ENCODE measurements at places on chromosomes 13 and 19. TPM values are rescaled to one million over a fixed set of nuclear protein-coding genes. Genes with fewer than 3 reads are reported as not detected.

DNA sequence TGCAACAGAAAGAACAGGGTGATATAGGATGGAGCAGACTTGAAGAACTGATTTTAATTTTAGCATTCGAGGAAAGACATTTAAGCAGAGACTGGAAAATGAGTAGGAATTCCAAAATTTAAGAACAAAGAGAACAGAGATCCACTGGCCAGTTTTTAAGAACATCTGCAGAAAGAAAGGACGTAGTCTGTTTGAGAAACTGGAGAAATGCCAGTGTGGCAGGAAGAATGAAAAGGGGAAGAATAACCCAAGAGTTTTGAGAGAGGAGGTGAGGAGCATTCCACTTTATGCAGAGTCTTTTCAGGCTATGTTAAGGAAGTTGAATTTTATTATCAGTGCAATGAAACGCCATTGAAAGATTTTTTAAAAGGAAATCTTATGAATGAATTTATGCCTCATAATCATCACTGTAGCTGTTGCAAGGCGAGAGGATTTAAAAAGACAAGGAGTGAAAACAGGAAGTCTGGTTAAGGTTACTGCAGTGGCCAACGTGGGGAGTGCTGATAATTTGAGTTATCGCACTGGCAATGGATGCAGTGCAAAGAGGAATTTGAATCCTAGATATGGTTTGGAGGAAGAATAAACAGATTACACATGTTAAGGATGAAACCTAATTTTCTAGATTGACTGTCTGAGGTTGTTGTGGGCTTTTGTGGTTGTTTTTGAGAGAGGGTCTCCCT lies 253.8 kb downstream of the DACH1 start:
- no peak for DNase-seq

DNA sequence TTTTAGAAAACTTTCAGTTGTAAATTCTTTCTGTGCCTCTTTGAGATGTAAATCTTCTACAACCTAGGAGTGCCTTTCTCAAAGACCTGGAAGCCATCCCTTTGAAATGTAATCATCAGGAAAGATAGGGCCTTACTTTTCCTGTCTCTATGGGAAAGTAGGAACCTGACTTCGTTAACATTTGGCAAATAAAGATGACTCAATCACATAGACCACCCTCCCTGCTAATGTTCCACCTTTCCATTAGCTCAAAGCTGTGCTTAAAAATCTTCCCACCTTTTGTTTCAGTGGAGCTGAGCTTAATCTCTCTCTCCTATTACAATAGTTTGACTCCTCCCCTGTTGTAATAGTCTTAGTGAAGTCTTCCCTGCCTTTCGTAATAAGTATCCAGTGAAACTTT lies 247.7 kb downstream of the OLFM4 start:
- no peak for DNase-seq

GRCh38 chr13:108925070-108925469 lies 295.7 kb downstream of the MYO16 start:
- DNase-seq = no peak

DNA sequence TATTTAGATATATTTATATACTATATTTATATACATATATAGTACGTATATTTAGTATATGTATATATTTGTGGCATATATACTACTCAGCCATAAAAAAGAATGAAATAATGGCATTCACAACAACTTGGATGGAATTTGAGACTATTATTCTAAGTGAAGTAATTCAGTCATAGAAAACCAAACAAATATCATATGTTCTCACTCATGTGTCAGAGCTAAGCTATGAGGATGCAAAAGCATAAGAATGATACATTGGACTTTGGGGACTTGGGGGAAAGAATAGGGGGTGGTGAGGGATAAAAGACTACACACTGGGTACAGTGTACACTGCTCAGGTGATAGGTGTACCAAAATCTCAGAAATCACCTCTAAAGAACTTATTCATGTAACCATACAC lies 1015.7 kb downstream of the EFNB2 start:
- DNase-seq = no peak

DNA sequence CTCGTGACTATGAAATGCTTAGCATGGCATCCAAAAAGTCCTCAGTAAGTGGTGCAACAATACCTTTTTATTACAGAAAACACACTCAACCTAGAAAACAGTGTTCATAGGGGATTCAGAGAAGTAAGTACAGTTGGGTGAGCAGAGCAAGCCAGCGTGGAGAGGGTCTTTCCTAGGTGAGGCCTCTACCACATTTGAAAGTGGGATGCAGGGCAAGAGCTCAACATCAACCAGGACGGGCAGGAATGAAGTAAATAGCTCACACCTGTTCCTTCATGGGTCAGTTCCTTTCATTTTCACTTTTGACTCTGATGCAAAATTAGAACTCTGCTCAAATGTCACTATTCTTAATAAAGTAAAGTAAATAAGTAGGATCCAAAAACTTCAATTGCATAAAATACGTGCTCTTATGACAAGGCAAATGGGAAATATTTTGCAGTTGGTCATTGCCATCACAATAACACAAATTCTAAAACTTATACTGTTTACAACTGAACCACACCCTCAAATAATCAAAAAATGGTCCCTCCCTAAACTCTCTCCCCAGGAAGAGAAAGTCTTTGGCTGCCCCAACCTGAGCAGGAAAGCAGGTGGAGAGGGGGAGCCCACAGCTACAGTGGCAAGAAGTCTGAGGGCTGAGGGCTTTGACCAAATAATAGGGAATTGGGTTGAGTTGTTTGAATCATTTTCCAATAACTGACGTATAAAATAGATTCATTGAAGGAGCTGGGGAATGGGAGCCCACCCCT lies 20.2 kb downstream of the CHAMP1 start:
- DNase-seq = no peak

DNA sequence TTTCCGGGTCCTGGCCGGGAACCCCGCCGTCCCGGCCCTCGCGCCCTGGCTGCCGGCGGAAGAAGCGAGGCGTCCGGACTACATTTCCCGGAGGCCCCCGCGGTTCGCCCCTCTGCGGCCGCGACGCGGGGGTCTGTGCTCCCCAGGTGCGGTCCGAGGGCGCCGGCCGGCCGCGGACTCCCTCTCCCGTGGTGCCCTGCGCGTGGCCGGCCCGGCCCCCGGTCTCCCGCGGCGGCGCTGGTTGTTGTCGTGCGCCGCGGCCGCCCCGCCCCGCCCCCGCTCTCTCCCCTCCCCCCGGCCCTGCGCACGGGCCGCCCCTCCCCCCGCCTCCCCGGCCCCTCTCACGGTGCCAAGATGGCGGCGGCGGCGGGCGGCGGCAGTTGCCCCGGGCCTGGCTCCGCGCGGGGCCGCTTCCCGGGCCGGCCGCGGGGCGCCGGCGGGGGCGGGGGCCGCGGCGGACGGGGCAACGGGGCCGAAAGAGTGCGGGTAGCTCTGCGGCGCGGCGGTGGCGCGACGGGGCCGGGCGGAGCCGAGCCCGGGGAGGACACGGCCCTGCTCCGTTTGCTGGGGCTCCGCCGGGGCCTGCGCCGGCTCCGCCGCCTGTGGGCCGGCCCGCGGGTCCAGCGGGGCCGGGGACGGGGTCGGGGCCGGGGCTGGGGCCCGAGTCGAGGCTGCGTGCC lies at the start of gene KMT2B:
KMT2B (plus strand) TSS at position 339 of the 680 bp plus-strand sequence; CDS start at position 355, 16 bp downstream.
- DNase-seq = peak; percentile 97

DNA sequence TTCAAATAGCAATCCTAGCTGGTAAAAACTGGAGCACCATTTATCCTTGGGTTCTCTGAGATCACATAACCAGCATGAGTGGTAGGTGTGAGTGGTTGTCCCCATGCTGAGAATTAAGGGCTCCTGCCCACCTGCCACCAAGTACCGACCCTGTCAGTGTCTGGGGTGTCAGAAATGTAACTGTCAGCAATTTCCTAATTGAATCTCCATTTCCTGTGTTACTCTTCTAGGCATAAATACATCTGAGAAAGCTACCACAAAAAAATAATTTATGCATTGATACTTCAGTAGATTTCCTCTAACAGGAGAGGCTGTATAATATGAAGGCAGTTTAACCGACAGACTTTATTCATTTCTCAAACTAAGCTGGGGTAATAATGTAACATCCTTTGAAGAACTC lies 25.1 kb downstream of the CPB2 start:
- DNase-seq = no peak

- no peak for DNase-seq
Observed at GRCh38 chr19:49799271-49799797, 13.8 kb downstream of the FUZ start.

- no peak for DNase-seq
Observed at GRCh38 chr19:6232601-6233055, 47.1 kb downstream of the MLLT1 start.

- no peak for DNase-seq
Observed at GRCh38 chr13:95387733-95388207, 86.5 kb upstream of the ABCC4 start.

GRCh38 chr19:57778336-57778735 lies 8.9 kb downstream of the ZNF586 start:
- DNase-seq = no peak

DNA sequence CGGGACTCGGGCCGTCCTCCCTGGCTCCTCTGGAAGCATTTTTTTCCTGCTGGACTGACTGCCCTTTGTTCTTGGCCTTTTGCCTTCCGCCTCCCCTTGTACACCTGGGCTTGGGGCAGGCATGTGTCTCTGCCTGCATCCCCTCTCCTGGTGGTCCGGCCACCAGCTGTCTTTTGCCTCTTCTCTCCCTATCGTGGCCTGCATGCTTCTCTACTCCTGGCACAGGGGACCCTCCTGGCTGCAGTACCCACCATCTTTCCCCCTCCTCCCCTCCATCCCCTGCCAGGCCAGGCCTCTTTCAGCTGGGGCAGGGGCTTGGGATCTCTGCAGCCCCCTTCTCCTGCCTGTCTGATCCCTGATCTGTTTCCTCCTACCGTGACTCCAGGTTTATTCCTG lies 12.1 kb downstream of the WTIP start:
- no peak for DNase-seq

GRCh38 chr19:21789466-21790085 lies 22.2 kb upstream of the ZNF100 start:
- DNase-seq = no peak

GRCh38 chr13:99311137-99311536 lies 3.9 kb upstream of the GPR183 start:
- no peak for DNase-seq

GRCh38 chr13:31528176-31528575 lies 211.2 kb upstream of the RXFP2 start:
- no peak for DNase-seq

DNA sequence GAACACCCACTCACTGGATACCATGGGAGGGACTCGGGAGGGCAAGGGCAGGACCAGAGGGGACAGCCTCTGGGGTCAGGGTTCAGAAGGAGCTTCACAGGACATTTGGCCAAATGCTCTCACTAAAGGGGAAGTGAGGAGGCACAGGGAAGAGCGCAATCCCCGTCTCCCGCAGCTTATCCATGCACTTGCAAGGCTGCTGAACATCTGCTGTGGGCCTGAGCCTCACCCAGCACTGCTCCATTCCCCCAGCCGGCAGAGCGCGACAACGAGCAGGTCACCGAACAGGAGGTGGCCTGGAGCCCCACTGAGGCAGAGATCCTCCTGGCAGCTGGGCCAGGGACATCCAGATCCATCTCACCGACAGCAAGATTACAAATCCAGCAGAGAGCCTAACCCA lies 23.3 kb downstream of the ELAVL1 start:
- no peak for DNase-seq

- DNase-seq = no peak
Observed at GRCh38 chr13:95624020-95624419, 20.5 kb downstream of the DZIP1 start.

DNA sequence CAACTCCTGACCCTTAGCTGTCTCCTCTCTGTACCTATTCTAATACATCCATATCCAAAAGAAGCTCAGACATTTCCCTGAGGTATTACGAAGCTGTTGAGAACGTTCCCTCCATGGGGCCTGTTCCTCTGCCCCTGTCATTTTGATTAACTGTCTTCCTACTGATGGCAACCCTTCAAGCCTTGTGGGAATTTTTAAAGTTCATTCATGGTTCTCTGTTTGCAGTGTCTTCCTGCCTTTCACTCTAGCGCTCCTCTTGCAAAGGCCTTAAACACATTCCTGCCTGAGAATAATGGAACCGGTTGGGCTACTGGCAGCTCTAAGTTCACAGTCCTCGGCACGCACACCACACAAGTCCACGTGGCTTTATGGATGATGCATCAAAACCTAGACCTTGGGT lies 66.1 kb downstream of the LHFPL6 start:
- no peak for DNase-seq

GRCh38 chr19:16077984-16078758 lies 1.9 kb downstream of the TPM4 start:
- no peak for DNase-seq

GRCh38 chr13:97468331-97468730 lies 34.4 kb downstream of the RAP2A start:
- DNase-seq = no peak

GRCh38 chr13:49584771-49585182 lies 581 bp downstream of the RCBTB1 start:
- DNase-seq = no peak

- no peak for DNase-seq
Observed at GRCh38 chr19:42508892-42509444, 19.3 kb downstream of the CEACAM1 start.

- DNase-seq = no peak
Observed at GRCh38 chr13:37956536-37956935, 87.0 kb upstream of the TRPC4 start.

DNA sequence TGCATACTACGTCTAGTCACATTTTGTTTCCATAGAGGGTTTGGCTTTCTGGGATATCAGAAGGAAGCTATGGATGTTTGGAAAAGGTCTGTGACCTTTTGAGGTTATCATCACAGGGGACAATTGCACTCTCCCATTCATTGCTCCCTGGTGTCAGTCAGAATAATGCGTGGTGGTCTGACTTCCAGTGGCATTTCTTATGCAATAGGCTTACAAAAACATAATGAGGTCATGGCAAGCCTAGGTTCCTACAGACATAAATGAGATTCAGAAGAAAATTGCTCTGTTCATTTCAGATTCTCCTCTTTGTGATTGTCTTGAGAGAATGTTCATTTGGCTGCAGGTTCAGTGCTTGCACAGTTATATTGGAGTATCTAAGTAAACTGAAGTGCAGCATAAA lies 54.6 kb downstream of the ARHGAP35 start:
- DNase-seq = no peak

The PNMA8B gene
- 0.38 TPM for total RNA-seq

The NRTN gene
- 0.88 TPM for total RNA-seq

The SIGLEC7 gene
- total RNA-seq = not detected

The PROZ gene
- not detected for total RNA-seq

The F10 gene
- 13.5 TPM for total RNA-seq

The ZNF763 gene
- 18.6 TPM for total RNA-seq

The SLITRK6 gene
- 8.1 TPM for total RNA-seq

The TEAD2 gene
- total RNA-seq = 5.8 TPM

The ZNF835 gene
- 1.7 TPM for total RNA-seq

The TTC9B gene
- total RNA-seq = not detected

The FAM124A gene
- 2.2 TPM for total RNA-seq
